Esophagus mucosa (tissue), 1 donor: ENCODE measurements at places on chromosomes 1 and 21. TPM values are rescaled to one million over a fixed set of nuclear protein-coding genes. Genes with fewer than 3 reads are reported as not detected.

The GJC2 gene
- total RNA-seq = 0.44 TPM

The ELAVL4 gene
- not detected for total RNA-seq

The ZNF684 gene
- 1.8 TPM for total RNA-seq

The PLA2G2A gene
- total RNA-seq = 10.9 TPM

The CCSAP gene
- 3.0 TPM for total RNA-seq

The PLCH2 gene
- total RNA-seq = 21.0 TPM

The RNASEL gene
- total RNA-seq = 6.1 TPM

The DPT gene
- total RNA-seq = 0.56 TPM

The DENND1B gene
- total RNA-seq = 15.2 TPM

The PIGC gene
- 11.7 TPM for total RNA-seq

The LRRN2 gene
- total RNA-seq = 0.72 TPM

The FCGR3A gene
- total RNA-seq = 1.00 TPM

The CAPN9 gene
- total RNA-seq = not detected

The EFNA3 gene
- total RNA-seq = 20.6 TPM

The NPHS2 gene
- total RNA-seq = not detected

The MAB21L3 gene
- 6.7 TPM for total RNA-seq

The KIF14 gene
- total RNA-seq = 3.1 TPM

The STIL gene
- 8.2 TPM for total RNA-seq

The ITLN2 gene
- total RNA-seq = 0.16 TPM

The S100A5 gene
- total RNA-seq = not detected

The S100B gene
- 0.64 TPM for total RNA-seq

The GBP1 gene
- total RNA-seq = 5.2 TPM

The NCAM2 gene
- total RNA-seq = not detected

The C1orf115 gene
- total RNA-seq = 2.5 TPM

The SUSD4 gene
- 42.2 TPM for total RNA-seq

The DYNLT5 gene
- total RNA-seq = not detected

The ZNF697 gene
- total RNA-seq = 1.00 TPM

The CLIC4 gene
- 56.8 TPM for total RNA-seq

The ASPM gene
- total RNA-seq = 13.4 TPM

The MR1 gene
- total RNA-seq = 16.3 TPM

The LIN28A gene
- not detected for total RNA-seq

The LCE1F gene
- not detected for total RNA-seq

The CD5L gene
- not detected for total RNA-seq

The SNRNP40 gene
- total RNA-seq = 41.6 TPM

The SERPINC1 gene
- total RNA-seq = 0.32 TPM

The NBPF20 gene
- total RNA-seq = 2.1 TPM

The CLCA1 gene
- total RNA-seq = 0.08 TPM

The C1orf141 gene
- total RNA-seq = not detected

The LCE1E gene
- total RNA-seq = not detected

The MIXL1 gene
- total RNA-seq = not detected

The S100A6 gene
- total RNA-seq = 976 TPM

The KDF1 gene
- total RNA-seq = 16.5 TPM

The UAP1 gene
- 40.5 TPM for total RNA-seq

The SLC27A3 gene
- total RNA-seq = 16.1 TPM

The LPAR3 gene
- total RNA-seq = 20.6 TPM

The WNT3A gene
- 0.44 TPM for total RNA-seq
